ENCODE measurements at places on chromosomes 4 and X.

DNA sequence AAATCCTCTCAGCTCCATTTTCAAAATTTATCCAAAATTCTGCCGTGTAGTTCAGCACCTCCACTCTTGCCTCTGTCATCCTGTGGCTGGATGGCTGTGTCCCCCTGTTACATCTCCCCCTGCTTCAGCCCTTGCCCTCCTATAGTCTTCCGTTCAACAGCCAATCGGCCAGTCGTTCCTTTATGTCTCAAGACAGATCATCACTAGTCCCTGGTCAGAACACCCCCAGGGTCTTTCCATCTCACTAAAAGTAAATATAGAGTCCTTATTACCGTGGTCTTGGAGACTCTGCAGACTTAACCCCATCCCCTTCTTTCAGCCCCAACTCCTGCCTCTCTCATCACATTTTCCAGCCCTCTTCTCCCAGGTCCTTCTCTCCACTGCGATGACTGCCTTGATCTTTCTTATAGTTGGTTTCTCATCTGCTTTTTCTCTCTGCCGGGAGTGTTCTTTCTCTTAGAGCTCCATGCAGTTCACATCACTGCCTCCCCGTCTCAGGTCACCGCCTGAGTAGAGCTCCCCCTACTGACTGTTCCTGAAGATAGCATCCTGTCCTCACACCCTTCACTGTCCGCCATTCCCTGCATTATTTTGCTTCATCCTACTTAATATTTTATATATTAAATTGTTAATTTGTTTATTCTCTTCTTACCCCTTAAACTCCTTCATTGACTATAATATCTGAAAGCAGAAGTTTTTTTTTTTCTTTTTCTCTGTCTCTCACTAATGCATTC is 736.9 kb upstream of the MAGEB2 start:
- DNase-seq, result no peak

DNA sequence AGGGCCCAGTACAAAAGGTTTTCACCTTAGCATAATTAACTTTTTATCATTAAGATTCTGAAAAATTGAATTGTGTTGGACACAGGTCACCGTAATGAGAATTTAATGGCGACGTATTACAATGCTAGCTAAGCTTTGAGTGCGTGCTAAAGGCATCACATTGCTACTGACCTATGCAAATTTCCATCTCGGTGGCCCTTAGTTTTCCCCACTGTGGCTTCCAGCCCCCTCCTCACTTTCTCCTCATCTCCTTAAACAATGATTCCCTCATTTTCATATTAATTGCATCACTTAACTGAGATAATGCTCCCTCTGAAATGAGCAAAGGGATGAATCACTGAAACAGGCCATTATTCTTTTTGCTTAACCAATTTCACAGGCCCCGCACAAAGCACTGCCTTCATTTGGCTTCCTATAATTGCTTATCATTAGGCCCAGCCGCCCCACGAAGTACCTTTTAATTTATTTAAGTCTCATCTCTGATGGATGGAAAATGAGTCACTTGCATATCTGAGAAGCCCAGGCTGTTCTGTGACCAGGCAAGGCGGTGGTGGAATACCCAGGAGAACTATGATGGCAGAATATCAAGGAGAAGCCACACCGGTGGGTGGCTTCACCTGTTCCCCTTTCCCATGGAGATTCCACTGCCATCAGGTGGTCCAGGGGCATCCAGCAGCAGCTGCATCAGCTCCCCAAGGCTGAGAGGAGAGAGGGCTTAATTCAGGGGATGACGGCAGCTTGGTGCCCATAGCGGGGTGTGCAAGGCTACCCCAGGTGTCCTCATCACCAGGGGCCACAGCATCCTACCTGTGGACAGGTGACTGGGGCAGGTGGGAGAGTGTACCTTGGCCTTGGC is 223.8 kb upstream of the BOD1L1 start:
- DNase-seq, result no peak

GRCh38 chr4:52290466-52290865 is 239.4 kb downstream of the SPATA18 start:
- no peak for DNase-seq

DNA sequence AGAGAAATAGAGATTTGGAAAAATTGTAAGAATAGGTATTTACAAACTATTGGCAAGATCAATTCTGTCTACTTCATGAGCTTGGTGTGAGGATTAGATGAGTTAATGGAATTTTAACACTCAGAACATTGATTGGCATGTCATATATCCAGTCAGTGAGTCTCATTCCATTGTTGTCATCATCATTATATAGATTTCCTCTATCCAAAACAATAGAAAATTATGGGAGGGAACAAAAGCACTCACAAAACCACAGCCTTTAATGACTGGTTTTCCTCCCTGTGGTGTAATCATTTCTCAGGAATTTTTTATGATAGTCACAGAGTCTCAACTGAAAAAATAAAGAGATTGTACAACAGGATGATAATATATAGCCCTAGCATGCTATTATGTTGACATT is 21.1 kb downstream of the KLHL5 start:
- no peak for DNase-seq
